Upper lobe of left lung (tissue), 6 donors: ENCODE measurements at places on chromosomes 2 and 18. TPM values are rescaled to one million over a fixed set of nuclear protein-coding genes. Genes with fewer than 3 reads are reported as not detected.

UGT1A10 gene
- total RNA-seq = not detected

SH3BP4 gene
- 57.3 TPM for total RNA-seq

CDK5R2 gene
- total RNA-seq = not detected

FAM237A gene
- not detected for total RNA-seq

NAGK gene
- total RNA-seq = 51.4 TPM

GCG gene
- not detected for total RNA-seq

TUBA4A gene
- 25.3 TPM for total RNA-seq

TUBA4B gene
- total RNA-seq = 0.26 TPM
